ENCODE measurements at places on chromosomes 1 and 21.
A peak's percentile ranks its signal among the peaks of the same experiment; 100 is the strongest.

DNA sequence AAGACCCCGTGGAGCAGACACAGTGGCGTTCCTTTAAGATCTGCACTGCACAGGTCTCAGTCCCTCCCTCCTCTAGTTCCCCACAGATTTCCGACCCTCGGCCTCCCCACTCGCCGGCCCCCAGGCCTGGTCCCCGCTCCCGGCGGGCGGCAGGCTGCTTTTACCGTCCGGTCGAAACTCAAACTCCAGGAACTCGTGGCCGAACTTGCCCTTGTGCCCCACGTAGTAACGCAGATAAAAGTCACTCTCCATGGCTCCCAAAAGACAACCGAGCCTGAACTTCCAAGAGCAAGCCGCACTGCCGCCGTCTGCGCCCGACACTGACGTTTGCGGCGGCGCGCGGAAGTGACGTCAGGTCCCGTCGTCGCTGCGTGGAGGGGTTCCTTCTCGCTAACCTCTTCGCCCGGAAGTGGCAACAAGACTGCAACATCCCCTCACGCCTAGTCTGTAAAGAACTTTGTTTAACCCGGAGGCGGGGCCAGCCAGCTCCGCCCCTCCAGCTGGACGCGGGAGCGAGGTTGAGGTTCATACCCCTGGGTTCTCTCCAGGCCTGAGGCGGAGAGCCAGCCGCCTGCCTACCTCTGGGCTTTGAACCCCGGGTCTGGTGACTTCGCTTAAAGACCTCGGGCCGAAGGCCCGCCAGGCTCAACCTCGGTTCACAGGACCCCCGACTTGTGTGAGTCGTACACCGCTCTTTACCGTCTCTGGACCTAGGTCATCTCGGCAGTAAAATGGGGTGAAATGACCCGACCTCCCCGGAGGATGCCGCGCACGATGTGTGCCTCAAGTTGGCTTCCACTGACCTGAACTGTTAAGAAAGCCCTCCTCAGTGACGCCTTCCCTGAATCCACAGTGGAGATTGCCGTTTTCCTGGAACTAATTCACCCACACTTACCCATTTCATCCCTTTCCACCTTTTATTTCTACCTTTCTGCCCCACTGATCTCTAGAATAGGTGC is at the start of gene MAGOH:
MAGOH (minus strand) TSS at position 322 of the 959 bp plus-strand sequence; CDS start at position 252, 70 bp downstream.
- peak; percentile 94 for DNase-seq

DNA sequence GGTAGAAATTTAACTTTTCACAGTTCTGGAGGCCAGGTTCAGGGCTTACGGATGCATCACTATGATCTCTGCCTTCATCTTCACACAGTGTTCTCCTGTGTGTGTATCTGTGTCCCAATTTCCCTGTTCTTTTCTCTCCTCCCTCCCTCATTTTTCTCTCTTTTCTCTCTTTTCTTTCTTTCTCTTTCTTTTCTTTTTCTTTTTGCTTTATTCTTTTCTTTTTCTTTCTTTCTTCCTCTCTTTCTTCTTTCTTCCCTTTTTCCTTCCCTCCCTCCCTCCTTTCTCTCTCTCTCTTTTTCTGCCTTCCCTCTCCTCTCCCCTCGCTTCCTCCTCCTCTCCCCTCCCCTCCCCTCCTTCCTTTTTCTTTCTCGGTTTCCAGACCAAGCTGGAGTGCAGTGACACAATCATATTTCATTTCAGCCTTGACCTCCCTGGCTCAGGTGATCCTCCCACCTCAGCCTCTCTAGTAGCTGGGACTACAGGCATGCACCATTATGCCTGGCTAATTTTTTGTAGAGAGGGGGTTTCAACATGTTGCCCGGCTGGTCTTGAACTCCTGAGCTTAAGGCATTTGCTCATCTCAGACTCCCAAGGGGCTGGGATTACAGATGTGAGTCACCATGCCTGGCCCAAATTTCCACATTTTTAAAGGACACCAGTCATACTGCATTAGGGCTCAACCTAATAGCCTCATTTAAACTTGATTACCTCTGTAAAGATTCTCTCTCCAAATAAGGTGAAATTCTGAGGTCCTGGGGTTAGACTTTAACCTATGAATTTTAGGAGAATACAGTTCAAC is 115.9 kb downstream of the HUNK start:
- no peak for DNase-seq

GRCh38 chr21:39852021-39852721 is 15.1 kb upstream of the PCP4 start:
- DNase-seq = no peak

- DNase-seq = no peak
Observed at GRCh38 chr1:84963021-84963420, 33.9 kb downstream of the MCOLN2 start.

GRCh38 chr1:154717528-154717924 is 109.5 kb upstream of the ADAR start:
- no peak for DNase-seq

DNA sequence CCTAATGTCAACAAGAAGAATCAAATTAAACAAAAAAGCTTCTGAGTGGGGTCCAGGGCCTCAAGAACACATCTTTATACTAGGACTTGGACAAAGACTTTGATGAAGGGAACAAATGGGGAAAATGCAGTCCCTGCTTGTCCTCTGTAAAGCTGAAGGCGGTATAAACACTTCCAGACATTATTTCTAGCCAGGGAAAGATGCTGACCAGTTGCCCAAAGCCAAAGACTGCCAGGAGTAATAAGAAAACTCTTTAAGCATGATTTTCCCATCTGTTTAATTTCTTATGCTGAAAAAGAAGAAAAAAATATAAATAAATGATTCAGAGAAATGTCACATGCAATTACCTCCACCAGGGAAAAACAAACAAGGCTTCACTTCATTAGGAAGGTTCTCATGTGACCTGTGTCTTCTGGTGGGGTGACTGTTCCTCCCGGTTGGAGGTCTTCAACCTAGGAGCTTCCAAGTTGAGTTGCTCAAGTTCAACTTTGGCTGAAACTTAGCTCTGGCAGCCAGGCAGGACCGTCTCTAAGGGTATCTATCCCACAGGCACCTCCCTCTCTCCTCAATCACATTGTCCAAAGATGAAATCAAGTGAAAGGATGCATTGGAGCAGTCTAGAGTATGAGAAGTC is 65.2 kb upstream of the KCNE2 start:
- DNase-seq = no peak

GRCh38 chr1:226696547-226696946 is 42.5 kb downstream of the ITPKB start:
- no peak for DNase-seq

DNA sequence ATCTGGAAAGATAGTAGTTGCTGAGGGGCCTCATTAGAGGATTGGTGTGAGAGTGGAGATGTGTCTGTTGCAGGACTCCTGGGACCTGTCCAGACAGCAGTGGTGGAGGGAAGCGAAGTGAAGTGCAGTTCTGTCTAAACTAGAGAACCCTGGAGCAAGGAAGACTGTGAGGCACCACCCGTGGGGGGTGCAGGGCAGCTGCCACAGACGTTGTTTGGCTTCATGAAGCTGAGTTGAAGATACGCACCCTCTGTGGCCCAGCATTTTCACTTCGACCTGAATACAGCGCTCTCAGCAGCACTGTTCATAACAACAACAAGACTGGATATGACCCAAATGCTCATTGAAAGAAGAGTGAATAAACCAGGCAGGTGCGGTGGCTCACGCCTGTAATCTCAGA is 29.3 kb downstream of the ABCG1 start:
- no peak for DNase-seq

- DNase-seq = no peak
Observed at GRCh38 chr1:41493626-41494350, 9.3 kb upstream of the EDN2 start.

- DNase-seq = no peak
Observed at GRCh38 chr1:108154314-108154713, 45.8 kb downstream of the SLC25A24 start.

DNA sequence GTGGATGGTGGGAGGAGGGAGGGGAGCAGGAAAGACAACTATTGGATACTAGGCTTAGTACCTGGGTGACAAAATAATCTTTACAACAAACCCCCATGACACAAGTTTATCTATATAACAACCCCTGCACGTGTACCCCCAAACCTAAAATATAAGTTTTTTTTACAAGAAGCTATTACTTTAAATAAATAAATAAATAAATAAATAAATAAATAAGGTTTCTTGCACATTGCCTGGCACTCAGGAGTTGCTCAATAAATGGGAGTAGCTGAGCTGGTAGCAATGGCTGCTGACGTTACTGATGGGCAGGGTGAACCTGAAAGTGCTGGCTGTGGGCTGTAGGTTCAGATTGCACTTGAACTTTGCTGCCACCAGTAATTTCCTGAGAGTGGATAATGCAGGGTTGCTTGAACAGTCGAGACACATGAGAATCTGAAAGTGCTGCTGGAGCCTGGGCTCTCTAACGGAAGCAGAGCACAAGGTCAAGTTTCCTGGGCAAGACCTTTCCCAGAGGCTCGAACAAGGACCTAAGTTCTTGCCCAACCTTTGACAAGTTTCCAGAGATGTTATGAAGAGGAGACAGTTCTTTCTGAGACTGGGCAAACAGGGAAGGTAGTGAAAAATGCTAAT is 14.8 kb upstream of the KCNE2 start:
- no peak for DNase-seq

DNA sequence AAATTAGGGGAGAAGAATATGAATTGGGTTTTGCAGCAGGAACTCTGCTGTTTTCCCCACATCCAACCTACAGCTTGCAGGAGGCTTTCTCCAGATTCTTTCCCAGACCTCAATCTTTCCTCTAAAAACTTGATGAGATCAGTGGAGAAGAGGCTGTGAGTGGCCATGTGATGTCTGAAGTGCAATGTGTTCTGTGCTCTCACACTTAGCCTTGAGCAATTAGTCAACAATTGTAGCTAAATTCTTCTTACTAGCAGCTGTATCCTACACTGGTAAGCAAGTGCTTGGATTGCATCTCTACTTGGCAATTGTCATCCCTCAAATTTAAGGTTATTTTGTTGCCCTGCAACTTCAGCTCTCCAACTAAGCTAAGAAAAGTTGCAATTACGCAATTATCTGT is 807.3 kb upstream of the RGS18 start:
- DNase-seq = no peak

- no peak for DNase-seq
Observed at GRCh38 chr1:53391296-53391695, 63.4 kb upstream of the LRP8 start.

GRCh38 chr1:68120136-68120791 is 69.8 kb upstream of the DIRAS3 start:
- no peak for DNase-seq

DNA sequence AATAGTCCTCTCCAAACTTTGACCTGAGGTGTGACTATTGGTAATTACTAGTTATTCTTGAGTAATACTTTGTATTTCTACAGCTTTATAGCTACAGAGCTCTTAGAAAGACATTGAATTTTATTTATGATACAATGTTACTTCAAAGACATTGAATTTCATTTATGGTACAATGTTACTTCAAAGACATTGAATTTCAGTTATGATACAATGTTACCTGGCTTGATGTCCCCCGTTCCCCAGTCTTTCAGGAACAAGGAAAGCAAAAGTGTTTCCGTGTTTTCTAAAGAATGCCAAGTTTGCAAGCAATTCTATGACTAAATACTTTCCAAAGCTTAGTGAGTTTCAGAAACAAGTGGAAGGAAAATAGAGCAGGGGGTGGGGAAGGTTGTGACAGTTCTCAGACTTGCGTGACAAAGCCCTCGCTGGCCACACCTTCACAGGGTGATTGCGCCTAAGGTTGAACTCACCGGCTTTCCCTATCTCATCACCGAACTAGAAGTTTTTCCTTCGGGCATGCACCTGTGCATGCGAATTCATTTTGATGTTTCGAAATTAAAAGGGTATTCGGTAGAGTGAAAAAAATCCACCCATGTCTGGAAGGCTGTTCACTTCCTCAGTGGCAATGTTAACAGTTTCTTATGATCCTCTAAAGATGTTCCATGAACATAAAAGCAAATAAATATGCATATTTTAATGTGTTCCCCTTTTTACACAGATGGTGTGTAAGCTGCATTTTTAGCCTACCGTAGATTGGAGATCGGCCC is 909 bp upstream of the PAXBP1 start:
- DNase-seq = peak; percentile 51

DNA sequence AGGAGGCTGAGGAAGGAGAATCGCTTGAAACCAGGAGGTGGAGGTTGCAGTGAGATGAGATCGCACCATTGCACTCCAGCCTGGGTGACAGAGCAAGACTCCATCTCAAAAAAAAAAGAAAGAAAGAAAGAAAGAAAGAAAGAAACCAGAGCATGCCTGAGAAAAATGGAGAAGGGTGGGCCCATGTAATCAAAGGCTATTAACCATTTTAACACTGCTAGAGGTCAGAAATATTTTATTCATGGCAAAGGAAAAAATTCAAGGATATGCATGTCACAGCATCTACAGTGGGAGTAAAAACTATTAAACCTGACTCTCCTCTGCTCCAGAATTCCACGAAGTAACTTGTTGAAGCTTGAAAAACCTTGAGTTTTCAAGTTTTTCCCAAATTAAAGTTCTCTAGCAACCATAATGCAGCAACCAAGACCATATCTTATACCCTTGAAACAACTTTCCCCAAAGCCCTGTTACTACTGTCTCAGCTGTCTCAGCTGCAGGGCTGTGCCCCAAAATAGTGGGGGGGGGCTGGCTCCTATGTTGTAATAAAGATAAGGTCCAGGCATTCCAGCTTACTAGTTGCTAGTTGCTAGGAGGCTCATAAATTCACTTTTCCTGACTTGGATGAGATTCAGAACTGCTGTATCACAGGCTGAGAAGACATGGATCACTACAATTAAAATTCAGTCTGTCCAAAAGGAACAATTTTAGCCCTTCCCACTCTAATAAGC is 112.9 kb upstream of the SOD1 start:
- DNase-seq = no peak

DNA sequence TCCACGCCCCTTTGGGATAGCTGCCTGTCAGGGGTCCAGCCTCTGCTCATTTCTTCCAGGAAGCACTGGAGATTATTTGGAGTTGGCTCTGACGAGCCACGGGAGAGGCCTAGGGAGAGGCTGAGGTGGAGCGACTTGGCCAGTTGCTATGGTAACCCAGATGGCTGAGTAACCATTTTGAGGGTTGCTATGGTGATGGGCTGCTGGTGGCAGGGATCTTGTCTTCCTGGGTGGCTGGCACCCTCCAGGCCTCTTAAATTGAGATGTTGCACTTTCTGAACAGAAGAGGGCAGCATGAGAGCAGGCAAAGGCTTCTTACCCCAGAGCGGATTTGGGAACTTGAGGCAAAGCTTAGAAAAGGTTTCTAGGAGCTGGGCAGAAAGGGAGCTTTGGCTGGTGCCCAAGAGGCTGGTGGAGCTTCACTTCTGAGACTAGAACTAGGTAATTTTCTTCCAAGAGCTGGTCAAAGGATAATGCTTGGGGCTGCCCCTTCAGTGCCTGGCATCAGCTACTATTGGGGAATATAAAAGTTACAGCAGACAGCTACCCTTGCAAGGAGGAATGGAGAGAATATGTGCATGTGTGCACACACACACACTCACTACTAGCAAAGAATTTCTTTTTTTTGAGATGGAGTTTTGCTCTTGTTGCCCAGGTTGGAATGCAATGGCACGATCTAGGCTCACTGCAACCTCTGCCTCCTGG is 72.5 kb downstream of the NDUFS5 start:
- DNase-seq = no peak

GRCh38 chr1:58950897-58951296 is 167.1 kb upstream of the JUN start:
- no peak for DNase-seq
